Stimulated activated CD8-positive, alpha-beta memory T cell treated with anti-CD3 and anti-CD28 coated beads, Interleukin-15, amount 100 ng/mL, for 1 hour (primary cell): ENCODE measurements at places on chromosomes 1 and 21.

GRCh38 chr1:220958234-220958633 lies 79.0 kb downstream of the HLX start:
- DNase-seq = no peak

GRCh38 chr1:212089560-212090163 lies 54.1 kb downstream of the DTL start:
- DNase-seq = no peak

DNA sequence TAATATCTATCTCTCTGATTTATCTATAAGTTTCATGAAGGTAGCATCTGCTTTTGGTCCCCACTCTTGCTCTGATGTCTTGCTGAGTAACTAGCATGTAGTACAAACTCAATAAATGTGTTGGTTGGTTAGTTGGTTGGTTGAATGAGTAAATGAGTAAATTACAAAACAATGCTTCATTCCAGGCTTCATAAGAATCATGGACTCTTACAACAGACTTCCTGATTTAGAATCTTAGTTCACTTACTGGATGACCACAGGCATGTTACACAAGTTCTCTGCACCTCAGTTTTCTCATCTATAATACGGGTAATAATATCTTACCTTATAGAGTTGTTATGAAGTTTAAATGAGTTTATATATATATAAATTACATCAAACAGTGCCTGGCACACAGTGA lies 98.6 kb downstream of the ZNF281 start:
- DNase-seq = no peak

DNA sequence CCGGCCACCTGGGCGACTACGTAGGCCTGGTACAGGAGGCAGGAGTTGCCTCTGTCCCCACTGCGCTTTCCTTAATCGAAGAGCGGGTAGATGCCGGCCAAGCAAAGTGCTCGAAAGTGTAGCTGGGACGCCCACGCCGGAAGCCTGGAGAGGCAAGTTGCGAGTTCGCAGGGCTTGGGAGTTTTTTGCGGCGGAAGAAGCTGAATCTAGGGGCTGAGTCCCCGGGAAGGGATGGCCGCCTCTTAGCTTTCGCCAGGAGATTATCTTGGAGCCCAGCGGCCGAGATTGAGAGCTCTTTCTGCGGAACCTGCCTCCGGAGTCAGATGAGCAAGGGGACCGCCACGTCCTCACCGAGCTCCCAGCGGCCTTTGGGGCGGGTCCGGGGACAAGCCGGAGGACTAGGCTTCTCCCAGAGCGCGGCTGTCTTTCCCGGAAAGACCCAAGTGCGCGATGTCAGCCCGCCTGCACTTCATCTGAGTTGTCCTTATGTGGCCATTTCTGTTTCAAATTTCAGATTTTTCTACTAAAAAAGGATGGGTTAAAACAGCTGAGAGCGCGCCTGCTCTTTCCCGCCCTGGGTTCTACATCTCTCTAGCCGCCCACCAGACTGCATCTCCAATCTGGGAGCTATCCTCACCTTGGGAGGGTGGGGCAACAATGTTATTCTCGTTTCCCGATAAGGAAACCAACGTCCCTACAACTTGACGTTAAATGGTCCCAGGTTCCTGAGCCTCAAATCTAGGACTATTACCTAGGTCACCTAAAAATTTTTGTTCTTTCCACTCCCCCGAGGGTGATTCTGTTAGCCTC lies 12.4 kb upstream of the TBX15 start:
- no peak for DNase-seq

DNA sequence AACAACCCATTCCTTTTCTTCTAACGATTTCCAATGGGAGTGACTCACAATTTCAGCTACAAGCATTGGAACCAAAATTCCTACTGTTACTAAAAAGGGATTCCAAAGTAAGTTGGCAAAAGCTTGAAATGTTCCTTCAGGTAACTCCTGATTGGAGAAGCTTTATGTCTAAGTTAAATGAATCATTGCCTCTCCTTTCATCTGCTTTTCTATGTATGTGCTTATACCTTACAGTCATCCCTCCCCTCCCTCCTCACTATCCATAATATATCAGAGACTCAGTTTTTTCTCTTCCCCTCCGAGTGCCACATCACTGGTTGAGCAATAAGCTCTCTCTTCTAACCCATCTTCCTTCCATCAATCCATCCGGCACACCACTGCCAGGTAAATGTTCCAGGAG lies 86.8 kb downstream of the TIAM1 start:
- DNase-seq = no peak

GRCh38 chr1:30511563-30511962 lies 211.8 kb downstream of the MATN1 start:
- DNase-seq = no peak

GRCh38 chr1:199791495-199791894 lies 236.0 kb upstream of the NR5A2 start:
- no peak for DNase-seq

- DNase-seq = no peak
Measured at GRCh38 chr1:155929057-155929456, 5.2 kb downstream of the KHDC4 start.

DNA sequence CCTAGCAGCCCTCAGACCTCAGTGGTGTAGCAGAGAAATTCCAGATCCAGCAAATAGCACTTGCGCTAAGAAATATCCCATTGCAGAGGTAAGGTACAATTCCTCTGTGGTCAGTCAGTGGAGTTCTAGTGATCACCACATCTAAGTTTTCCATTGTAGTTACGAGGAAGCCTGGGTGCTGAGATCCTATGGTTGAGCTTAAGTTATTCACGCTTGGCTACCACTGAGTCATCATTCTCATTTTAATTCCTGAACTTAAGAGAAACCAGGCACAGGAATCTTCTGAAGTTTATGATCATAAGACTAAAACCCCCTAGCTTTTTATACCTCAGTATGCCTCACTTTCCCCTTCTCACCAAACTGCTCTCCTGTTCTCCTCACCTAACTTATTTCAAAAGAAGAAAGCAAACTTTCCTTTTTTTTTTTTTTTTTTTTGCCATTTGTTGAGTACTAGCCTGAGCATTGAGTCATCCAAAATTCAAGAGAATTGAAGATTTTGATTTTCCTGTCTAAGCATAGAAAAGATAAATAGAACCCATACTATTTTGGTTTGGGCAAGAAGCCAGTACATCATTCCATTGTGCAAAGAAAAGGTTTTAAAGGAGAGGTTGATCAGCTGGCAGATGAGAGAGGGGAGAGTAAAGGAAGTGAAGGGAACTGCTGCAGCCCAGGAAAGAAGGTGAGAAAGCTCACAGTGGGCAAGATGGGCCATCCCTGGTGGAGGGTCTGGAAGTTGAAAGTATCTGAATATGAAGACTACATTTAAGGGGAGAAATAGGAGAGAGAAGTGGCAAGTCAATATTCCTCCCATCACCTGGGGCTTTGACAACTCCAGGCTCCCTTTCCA lies 39.9 kb downstream of the SERBP1 start:
- no peak for DNase-seq

DNA sequence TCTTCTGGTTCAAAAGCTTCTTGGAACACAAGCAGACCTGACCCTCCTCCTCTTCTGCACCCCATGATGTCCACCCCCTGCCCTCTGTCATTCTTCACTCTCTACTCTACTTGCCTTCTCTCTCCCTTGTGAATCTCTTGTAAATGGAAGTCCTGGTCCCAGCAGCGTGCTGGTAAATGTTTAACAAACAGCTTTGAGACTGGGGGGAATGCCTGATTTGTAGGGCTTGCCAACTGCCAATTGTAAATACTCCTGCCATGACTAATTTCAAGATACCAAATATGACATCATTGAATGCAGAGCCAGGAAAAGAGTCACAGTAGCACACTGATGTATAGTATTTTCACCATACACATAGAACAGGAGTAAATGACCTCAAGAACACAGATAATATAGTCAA lies 40.9 kb upstream of the LRRN2 start:
- no peak for DNase-seq

DNA sequence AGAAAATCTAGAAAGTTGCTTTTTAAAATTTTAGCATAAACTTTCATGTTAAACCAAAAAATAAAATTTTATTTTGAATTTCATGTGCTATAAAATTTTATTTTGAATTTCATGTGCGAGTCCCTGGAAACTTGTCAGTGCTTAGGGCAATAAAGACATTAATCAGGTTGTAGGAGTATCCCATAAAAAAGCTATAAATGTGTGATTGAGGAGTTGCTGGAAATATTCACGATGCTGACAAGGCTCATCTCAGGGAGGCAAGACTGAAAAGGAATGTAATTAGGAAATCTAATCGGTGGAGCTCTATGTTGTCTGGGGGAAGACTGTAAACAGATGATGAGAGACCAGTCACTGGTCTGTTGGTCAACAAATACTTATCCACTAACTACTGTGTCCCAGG lies 117.9 kb downstream of the LRIG2 start:
- no peak for DNase-seq

DNA sequence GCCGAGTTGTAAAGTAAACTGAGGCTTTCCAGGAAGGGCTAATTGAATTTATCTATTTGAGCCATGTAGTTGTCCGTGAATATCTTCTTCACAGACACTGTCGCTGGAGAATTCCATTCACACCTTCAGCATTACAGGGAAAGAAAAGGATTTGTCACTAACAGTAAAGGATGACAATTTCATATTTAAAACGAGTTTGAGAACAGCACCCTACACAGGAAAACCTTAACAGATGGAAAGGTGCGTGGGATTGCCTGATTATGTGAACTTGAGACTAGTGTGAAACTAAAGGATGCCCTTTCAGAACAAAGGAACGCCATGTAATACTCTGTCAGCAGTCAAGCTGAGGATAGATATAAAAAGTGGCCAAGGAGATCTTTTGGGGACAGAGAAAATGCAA lies 492.5 kb upstream of the ADGRL2 start:
- no peak for DNase-seq

DNA sequence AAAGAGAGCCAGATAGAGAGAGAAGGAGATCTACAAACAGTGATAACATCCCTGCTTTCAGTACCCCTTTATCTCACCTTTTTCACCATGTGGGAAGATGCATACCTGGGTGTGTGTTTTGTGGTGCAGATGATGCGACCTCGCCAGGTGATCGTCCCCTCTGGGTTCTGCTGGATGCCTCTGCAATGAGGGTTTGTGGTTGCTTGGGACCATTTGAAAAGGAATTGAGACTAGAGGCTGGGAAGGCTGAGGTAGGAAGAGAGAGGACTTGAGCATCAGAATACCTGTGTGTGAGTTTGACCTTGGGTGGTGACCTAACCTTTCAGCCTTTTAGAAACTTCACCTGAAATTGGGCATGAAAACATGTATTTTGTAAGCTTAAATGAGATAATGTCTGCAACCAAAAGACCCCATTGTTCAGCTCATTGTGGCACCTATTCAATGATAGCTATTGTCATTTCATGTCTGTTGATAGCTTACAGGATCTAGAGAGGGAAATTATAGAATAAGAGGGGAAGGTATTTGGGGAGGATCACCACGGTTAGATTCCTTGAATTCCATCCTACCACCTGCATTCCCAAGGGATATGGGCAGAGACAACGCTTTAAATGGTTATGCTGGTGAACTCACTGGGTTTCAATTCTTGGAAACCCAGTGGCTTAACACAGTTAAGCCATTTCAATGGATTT lies 125.7 kb downstream of the IGSF21 start:
- DNase-seq = no peak

DNA sequence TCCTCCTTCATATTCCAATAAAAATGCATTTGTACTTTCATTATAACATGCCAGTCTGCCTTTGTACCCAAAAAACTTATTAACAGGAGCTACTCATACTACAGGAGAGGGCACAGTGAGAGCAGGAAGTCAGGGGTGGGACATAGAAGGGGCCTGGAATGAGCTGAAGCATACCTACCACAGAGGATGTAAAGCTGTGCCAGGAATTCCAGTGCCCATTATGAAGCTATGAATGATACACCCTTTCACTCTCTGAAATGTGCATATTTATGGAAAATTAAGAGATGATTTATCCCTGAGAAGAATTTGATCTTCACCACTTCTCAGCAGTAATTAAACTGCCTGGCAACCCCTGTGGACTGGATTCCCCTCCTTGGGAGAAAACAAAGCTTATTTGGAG lies 65.8 kb downstream of the ATP5PO start:
- no peak for DNase-seq

GRCh38 chr1:40740039-40740996 lies 43.3 kb upstream of the KCNQ4 start:
- DNase-seq = no peak

- DNase-seq = no peak
Measured at GRCh38 chr21:15224346-15225086, 159.7 kb upstream of the NRIP1 start.
